ENCODE measurements at places on chromosomes 3 and 15. TPM values are rescaled to one million over a fixed set of nuclear protein-coding genes. Genes with fewer than 3 reads are reported as not detected.
A peak's percentile ranks its signal among the peaks of the same experiment; 100 is the strongest.

- peak overlapping the region; percentile 5 for H3K27ac ChIP-seq
- peaks cover 25% of the 10 kb centered on the region for H3K4me1 ChIP-seq
- peaks cover 2% of the 10 kb centered on the region for H3K36me3 ChIP-seq
- H3K27me3 ChIP-seq = no peaks in the 10 kb centered on the region
Observed at GRCh38 chr15:29226436-29227208, 43.0 kb downstream of the NSMCE3 start.

GRCh38 chr3:50392101-50392715 is 32.9 kb upstream of the TMEM115 start:
- DNase-seq = no peak
- no peaks in the 10 kb centered on the region for H3K36me3 ChIP-seq
- no peak overlapping the region for H3K4me3 ChIP-seq
- H3K4me1 ChIP-seq = no peaks in the 10 kb centered on the region
- H3K27me3 ChIP-seq = no peaks in the 10 kb centered on the region

DNA sequence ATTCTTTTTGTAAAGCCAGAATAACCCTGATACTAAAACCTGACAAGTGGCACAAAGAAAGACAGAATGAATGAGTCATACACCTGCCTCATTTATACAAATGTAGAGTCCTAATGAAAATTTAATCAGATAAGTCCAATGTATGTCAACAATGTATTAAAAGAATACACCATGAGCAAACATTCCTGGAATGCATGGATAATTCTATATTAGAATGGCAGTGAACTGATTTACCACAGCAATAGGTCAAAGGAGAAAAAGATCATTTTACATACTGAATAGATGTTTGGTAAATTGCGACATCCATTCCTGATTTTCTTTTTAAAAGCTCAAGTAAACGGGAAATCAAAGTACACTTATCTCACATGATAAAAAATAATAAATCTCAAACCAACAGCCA is 11.2 kb upstream of the LOXL1 start:
- H3K4me3 ChIP-seq = no peak overlapping the region
- no peaks in the 10 kb centered on the region for H3K27me3 ChIP-seq
- H3K36me3 ChIP-seq = peaks cover 31% of the 10 kb centered on the region
- no peak overlapping the region for H3K27ac ChIP-seq

GRCh38 chr3:29635888-29636287 is 355.0 kb downstream of the RBMS3 start:
- no peak for DNase-seq
- peaks cover 3% of the 10 kb centered on the region for H3K36me3 ChIP-seq
- no peak overlapping the region for H3K4me3 ChIP-seq
- H3K4me1 ChIP-seq = peaks cover 35% of the 10 kb centered on the region
- H3K27ac ChIP-seq = no peak overlapping the region

GLCE gene
- total RNA-seq = 12.5 TPM

TXNRD3 gene
- 6.9 TPM for total RNA-seq

- H3K27me3 ChIP-seq = peaks cover 100% of the 10 kb centered on the region
- peak; percentile 37 for DNase-seq
- H3K27ac ChIP-seq = no peak overlapping the region
- no peaks in the 10 kb centered on the region for H3K36me3 ChIP-seq
- peak overlapping the region; percentile 58 for H3K4me3 ChIP-seq
- peaks cover 23% of the 10 kb centered on the region for H3K4me1 ChIP-seq
Observed at GRCh38 chr15:96409215-96410138, 79.0 kb downstream of the NR2F2 start.

Data from WTC11 (cell line).